ENCODE measurements at places on chromosomes 11 and 22.
A peak's percentile ranks its signal among the peaks of the same experiment; 100 is the strongest.

DNA sequence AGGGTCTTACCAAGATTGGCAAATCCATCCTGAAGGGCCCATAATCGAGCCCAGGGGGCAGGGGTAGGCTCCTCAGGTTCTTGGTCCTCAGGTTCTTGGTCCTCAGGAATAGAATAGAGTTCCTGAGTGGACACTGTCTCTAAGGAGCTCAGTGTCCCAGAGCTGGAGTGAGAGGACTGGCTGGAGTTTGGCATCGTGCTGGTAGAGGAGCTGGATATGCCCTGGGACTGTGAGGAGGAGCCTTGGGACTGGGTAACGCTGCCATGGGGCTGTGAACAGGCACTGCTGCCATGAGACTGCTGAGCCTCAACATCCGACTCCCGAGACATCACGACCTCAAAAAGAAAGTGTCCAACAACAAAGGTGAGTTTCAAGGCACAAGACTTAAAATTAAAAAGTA is 7.2 kb downstream of the CHEK2 start:
- DNase-seq = no peak

- DNase-seq = no peak
Measured at GRCh38 chr11:85953491-85954143, 98.4 kb downstream of the CCDC83 start.

GRCh38 chr11:94525546-94526324 is 13.5 kb downstream of the C11orf97 start:
- DNase-seq = no peak

GRCh38 chr11:87038235-87038977 is 672 bp downstream of the TMEM135 start:
- DNase-seq = peak; percentile 28

DNA sequence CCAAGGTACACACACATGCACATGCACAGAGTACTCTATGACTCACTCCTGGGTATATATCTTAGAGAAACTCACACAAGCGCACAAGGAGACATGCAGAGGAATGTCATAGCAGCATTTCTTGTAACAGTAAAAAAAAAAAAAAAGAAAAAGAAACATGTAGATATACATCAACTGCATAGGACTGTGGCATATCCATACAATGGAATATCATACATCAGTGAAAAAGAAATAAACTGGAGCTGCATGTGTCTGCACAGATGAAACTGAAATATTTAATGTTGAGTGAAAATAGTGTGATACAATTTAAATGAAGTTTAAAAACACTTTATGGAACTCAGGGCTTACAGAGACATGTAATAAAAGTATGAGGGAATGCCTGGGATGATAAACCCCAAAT is 46.4 kb downstream of the SYT13 start:
- DNase-seq = no peak

DNA sequence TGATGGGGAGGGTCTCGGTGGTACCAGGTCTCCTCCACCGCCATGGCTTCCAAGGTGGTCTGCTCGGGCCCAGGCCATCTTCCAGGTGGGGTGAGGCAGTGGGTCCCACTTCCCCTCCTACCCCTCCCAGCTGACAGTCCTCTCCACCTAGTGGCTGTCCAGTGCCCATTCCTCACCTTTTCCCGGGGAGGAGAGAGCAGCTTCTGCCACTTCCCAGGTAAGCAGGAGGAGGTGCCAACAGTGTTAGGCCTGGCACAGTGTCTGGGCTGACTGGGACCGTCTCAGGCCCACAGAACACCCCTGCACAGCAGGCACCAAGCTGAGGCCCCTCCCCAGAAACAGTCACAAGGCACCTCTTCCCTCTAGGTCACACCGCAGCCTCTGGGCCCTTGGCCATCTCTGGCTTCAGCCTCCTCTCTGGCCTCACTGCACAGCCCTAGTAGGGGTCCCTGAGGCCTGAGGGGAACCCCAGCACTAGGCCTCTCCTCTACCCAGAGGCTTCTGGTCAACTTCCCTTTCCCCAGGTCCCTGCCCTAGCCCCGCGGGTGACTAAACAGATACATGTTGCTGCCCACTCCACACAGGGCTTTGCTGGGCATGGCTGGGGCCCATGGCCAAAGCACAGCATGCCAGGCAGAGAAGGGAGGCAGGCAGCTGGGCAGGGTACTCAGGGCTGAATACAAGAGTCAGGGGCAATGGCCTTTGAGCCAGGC is 2.3 kb upstream of the ANKRD13D start:
- no peak for DNase-seq
